Memory B cell (primary cell): ENCODE measurements at places on chromosomes 6 and 20.

DNA sequence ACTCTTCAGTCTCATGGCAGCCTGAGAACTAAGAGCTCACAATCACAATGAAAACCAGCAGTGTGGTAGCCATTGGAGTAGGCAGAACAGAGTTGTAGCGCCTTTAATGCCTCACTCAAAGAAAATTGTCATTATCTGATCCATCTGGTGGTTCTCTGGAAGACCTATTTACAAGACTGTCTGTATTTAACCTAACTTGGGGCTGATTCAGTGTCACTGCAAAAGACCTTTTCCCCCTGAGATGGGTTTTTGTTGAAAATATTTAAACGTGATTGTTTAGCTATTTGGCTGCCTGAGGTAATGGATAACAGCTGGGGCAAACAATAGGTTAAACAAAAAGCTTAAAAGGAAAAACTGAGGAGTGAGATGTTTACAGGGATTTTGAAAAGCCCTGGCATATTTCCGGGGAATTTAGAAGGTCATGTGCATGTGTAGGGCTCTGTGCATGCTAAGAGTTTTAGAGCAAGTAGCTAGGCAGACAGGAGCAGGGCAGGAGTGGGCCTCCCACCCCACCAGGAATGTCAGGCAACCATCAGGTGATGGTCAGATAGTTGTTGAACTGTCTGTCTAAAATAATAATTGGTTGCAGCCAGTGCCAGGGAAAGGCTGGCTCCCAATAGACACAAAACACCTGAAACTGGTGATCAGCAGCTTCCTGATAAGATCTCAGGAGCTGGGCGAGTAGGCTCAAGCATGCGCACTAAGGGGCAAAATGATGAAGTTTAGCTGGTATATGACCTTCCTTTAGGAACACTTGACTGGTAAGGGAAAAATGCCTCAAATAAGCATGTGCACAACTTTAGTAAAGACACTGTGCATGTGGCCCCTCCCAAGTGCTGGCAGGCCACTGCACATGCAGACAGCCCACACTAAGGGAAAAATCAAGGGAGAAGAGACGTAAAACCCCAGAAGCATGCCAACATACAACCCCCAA is 70.8 kb upstream of the AKIRIN2 start:
- DNase-seq = no peak

DNA sequence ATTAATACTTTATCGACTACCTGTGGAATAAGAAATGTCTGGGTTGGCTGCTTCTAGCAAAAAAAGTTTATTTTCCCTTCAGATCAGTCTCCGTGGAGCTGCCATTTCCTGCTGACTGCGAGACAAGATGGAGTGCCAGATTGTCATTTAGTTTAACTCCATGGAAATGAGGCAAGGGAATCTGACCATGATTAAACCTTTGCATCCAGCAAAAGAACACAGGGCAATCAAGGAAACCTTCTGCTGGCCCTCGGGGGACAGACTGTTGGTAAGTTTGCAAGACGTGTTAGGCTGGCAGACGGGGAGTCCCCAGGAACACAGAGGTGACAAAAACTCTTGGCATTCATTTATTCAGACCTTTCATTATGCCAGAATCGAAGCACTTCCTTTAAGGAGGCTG is 52.2 kb upstream of the SPACA1 start:
- no peak for DNase-seq

DNA sequence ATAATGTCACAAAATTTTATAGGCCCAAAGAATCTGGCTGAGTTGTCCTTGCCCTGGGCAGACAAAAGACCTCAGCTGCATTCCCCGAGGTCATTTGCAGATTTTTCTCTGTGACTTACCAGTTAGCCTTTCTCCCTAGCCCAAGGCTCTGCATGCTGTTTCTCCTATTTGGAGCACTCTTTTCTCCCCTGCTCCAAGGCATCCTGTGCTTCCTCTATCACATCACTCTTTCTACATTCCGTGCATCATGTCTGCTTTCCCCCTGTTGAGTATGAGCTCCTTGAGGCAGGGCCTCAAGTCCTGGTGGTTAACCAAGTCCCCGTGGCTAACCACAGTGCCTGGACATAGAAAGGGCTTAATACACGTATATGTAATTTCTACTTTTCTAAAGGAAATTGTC is 593 bp upstream of the GSTA3 start:
- no peak for DNase-seq

GRCh38 chr6:144681334-144681733 is 396.2 kb downstream of the UTRN start:
- no peak for DNase-seq

- DNase-seq = no peak
These were observed 26.0 kb upstream of the C6orf62 start for GRCh38 chr6:24744911-24745310.

GRCh38 chr6:26472549-26473290 is 15.0 kb downstream of the BTN2A1 start:
- no peak for DNase-seq

DNA sequence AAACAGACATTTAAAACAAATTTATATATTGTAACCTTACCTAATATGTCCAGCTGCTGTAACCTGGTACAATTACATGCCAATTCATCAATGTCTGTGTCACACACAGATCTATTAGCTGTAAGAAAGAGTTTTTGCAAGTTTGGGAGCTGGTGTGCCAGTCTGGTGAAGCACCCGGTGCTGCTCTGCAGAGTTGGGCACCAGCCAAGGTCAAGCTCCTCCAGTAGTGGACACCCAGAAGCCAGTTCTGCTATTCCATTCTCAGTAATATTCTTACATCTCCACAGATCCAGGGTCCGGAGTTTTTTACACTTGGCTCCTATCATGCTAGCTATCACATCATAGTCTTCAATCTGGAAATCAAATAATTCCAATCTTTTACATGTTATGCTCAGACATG is 41.0 kb downstream of the POU3F2 start:
- DNase-seq = no peak

GRCh38 chr6:90976341-90976740 is 389.5 kb upstream of the MAP3K7 start:
- DNase-seq = no peak

DNA sequence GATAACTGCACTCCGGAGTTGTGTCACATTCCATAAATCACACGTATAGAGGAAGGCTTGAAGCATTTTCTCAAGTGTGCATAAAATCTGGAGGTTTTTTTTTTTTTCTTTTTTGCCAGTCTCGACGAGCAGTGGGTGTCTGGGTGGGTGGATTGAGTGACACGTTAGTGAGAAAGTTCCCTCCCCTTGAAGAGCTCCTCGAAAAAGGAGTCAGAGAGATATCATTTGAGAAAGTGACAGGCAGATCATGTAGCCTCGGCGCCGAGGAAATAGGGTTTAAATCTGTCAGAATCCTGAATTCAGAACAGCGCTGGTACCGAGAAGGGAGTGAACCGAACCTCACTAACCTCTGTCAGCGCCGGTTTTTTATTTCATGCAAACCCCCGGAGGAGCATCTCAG is 269.5 kb upstream of the ARID1B start:
- DNase-seq = no peak

GRCh38 chr6:73389854-73390253 is 4.8 kb upstream of the DDX43 start:
- no peak for DNase-seq

DNA sequence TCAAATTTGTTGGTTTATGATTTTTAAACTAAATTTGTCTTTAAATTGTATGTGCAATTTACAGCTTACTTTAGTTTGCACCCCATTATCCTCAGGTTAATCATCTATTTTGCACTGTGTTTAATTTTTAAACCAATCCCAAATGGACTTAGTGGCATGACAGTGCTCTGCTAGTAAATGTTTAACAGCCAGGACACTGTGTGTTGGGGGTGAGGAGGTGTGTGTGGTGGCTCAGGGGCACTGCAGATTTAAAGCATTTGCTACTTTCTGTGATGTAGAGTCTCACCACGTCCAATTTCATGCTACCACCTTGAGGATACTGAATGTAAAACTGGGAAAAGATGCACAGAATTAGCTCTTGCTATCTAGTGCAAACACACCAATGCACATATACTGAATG is 225.7 kb downstream of the HAO1 start:
- DNase-seq = no peak

- DNase-seq = peak; percentile 10
These were observed 80.5 kb upstream of the SGK1 start for GRCh38 chr6:134398453-134398852.

- no peak for DNase-seq
These were observed 81.0 kb downstream of the INSM1 start for GRCh38 chr20:20448881-20449280.

DNA sequence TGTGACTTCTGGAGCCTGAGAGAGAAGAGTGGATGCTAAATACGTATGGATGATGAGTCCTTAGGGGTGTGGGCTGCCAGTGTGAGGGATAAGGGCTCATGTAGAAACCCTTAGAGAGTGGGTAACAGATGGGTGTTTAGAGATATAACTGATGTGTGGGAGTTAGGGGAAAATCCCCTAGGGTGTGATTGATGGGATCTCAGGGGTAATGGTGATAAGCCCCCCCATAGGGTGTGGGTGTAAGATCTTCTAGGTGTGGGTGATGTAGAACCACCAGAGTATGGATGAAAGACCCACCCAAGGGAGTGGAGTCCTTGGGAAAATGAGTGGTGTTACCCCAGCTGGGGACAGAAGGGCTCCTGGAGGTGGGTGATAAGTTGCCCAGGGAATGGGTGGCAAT is 26.3 kb downstream of the SLC12A5 start:
- no peak for DNase-seq

DNA sequence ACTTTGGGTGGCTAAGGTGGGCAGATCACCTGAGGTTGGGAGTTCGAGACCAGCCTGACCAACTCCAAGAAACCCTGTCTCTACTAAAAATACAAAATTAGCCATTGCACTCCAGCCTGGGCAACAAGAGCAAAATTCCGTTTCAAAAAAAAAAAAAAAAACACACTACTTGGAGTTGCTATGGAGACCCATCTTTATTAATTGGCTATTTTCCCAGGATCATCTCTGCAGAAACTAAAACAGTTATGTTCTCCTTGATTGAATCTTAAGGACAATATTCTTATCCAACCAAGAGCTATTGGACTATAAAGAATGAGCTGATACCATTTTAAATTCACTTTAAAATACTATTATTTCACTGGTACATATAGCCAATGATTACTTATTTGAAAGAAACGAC is 14.7 kb downstream of the AKIRIN2 start:
- DNase-seq = no peak

GRCh38 chr6:162887981-162888689 is 160.4 kb downstream of the PACRG start:
- no peak for DNase-seq

GRCh38 chr6:37049758-37050044 is 44.2 kb downstream of the FGD2 start:
- no peak for DNase-seq

DNA sequence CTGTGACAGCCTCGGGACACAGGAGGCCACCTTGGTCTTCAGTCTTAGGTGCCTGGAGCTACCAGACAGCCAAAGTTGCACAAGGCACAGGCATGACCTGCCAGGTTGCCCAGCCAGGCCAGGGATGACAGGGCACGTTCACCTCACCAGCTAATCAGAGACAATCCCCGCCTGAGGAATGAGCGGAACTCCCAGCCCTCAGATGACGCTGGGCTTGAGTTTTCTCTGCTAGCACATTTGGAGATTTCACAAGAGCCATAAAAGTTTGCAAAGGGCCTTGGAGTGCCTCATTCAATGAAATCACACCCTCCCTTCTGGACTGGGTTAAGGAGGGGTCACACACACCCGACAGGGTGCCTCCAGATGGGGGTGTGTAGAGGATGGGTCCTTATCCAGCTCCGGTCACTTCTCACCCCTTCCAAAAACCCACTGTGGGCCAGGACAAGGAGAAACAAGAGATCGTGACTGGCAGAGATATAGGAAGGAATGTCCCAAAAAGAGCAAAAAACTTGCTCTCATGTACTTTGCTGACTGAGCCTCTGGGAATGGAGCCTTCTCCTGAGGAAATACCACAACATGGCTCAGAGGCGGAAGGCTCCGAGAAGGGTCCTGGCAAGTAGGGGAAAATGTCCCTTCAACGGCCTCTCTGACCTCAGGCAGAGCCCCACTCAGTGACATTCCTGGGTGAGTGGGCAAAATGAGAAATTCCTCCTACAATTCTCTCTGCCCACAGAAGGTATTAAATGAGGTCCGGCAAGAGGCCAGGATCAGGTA is 121.6 kb downstream of the ISM1 start:
- no peak for DNase-seq

DNA sequence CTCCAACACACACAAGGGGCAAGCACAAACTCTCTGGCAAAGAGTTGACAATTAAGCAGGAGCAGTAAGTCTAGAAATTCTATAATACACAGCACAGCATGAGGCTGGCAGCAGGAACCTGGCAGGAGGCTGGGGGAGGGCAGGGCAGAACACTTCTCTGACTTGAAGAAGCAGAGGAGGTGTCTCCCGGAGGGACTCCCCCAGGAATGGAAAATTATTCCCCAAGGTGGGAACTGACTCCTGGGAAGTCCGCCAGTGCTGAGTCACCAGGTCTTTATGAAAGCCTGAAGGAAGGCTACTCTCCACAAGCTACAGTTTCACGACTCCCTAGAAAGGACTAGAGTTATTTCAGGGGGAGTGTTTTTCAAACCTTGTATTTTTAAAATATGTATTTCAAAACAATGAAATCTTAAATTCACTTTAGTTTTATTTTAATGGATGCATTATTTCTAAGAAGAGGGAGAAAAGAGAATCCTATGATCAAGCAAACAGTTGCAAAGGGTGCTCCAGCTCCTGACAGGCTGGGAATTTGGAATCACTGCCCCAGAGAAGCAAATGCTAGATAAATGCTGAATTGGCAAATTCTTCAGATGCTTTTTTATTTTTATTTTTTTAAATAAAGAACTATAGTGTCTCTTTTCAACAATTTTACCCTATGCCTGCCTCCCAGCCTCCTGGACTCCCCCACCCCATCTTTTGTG is 192.8 kb downstream of the LY86 start:
- no peak for DNase-seq

- no peak for DNase-seq
These were observed 5.2 kb upstream of the PRPH2 start for GRCh38 chr6:42727627-42728026.

- DNase-seq = no peak
These were observed 5.9 kb downstream of the NHSL1 start for GRCh38 chr6:138493413-138493812.

GRCh38 chr6:138572167-138572875 is 73.0 kb upstream of the NHSL1 start:
- no peak for DNase-seq

DNA sequence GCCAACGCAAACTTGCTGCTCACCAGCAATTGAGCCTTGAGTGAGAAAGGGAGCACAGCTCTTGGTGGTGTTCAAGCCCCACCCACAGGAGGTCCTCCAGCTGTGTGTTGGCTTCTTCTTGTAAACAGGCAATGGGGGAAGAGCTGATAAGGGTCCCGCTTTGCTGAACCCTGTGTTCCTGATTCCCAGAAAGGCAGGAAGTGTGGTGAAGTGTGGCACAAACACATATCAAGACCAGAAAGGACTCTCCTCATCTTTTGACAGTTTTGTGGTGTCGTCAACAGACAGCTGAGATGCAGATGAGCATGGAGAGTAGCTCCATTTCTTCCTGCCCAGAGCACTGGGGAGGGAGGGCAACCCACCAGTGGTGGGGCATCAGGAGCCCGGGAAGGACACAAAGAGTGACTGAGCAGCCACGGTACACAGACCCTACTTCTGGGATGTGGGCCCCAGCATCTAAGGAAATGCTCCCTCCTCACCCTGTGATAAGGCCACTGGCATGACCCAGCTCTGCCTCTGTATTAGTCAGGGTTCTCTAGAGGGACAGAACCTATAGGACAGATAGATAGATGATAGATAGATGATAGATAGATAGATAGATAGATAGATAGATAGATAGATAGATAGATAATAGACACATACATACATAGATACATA is 188.9 kb upstream of the TAB2 start:
- no peak for DNase-seq

- no peak for DNase-seq
These were observed 7.7 kb upstream of the SAMHD1 start for GRCh38 chr20:36959242-36959641.
